ENCODE measurements at places on chromosomes 11 and 22. TPM values are rescaled to one million over a fixed set of nuclear protein-coding genes. Genes with fewer than 3 reads are reported as not detected.

Gene CHKB
- 16.1 TPM for total RNA-seq

Gene STK33
- 1.6 TPM for total RNA-seq

Gene OR52E8
- not detected for total RNA-seq

DNA sequence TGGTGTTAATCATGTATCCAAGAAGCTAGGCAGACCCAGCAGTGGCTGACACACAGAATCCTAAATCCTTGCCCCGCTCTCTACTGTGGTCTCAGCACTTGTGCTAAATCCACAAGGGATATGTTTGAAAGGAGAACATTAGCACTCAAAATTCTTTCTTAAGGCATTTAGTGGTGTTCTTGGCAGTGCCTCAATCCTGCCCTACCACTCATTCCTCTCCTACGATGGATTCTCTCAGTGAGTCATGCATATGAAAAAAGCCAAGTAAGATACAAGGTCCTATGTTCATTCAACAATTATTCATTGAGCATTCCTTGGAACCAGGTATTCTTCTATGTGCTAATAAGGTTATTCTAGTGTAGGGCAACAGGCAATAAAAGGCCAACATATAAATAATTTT lies 31.2 kb downstream of the RRP8 start:
- no peak for DNase-seq

DNA sequence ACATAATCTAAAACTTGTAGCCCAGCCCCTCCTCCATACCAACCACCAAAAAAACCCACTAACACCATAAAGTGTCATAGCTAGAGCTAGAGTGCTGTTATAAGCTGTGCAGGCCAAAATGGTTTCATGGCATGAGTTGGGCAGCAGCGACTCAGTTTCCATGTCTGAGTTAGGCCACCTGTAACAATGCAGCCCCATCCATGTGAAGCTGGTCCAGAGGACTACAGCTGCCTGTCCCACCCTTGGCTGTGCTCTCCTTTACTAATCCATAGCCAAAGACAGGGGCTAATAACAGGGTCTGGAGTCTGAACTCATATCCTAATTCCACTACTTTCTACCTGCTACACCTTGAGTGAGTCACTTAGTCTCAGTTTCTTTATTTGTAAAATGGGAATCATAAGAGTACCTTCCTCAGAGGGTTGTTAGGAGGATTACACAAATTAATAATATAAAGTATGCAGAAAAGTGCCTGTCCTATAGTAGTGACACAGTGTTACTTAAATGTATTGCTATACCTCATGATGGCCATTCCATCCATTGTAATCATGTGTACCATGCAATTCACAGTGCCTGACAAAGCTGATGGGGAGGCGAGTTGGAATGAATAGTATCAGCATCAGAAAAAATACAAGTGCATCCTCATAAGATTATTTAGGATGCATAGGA lies 20.6 kb downstream of the KCNQ1OT1 start:
- DNase-seq: no peak

GRCh38 chr11:28820296-28820989 lies 712.3 kb downstream of the METTL15 start:
- DNase-seq: peak; percentile 63

Gene GSTP1
- 811 TPM for total RNA-seq

DNA sequence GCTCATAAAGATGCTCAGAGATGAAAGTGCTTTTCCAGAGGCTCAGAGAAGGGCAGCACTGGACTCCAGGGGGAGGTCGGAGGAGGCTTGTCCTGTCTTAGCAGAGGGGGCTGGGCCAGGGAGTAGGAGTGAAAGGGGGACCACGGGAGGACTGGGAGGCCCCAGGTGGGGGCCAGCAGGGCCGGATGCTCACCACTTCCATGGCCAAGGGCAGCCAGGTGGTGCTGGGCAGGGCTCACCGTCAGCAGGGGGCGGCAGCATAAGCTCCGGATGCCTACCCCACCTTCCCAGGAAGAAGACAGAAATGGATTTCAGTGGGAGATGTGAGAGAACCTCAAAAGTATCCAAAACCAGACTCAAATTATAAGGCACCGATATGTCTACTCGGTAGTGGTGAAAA lies 11.0 kb downstream of the RAB36 start:
- no peak for DNase-seq

Gene MTMR3
- 11.2 TPM for total RNA-seq

DNA sequence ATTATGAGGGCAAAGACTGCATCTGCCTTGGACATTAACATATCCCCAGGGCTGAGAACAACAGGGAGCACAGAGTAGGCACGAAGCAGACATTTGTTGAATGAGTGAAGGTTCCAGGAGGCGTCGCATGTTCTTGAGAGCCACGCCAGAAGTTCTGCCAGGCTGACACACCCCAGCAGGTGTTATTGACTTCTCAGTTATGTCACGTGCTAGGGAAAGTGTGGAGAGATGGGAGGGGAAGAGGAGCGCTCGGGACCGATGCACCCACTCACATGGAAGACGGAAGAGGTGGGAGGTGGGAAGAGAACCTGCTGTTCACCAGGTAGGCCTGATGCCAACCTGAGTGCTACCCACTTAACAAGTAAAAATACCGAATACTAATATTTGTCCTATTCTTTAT lies 232.8 kb downstream of the LARGE1 start:
- no peak for DNase-seq

DNA sequence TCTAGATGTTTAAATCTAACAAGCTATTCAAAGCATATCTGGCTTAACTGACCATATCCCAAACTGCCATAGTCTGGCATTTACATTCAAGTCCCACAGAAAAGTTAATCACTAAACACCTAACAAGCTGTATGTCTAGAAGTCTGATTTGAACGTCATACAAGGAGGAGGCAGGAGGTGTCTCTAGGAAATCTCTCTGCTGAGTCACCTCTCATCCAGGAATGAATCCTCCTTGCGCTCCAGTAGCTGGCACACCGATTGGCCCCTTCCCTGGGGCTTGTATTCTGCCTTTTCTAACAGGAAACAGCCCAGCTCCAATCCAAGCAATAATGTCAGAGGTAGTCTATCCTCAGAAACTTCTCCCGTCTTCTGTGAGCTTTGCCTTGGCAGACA lies 31.8 kb downstream of the FEZ1 start:
- no peak for DNase-seq

GRCh38 chr11:134751031-134751585 lies 339.1 kb upstream of the B3GAT1 start:
- DNase-seq: no peak

GRCh38 chr11:13042873-13043342 lies 33.8 kb downstream of the RASSF10 start:
- DNase-seq: no peak

DNA sequence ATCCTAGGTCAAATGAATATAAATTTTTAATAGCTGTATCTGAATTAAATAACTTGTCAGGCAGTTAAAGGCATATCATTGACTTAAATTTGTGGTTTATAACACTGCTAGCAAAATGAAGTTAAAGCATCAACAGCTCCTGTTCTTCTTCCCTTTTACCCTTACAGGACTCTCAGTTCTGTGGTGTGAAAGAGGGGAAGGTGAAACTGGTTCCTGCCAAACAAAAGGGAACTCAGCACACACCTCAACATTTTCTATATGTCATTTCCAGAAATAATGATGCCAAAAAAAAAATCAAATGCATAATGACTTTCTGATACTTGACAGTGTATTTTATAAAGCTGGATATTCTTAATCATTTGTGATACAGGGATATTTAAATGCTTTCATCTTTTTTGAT lies 21.2 kb downstream of the ARL14EP start:
- DNase-seq: no peak

- peak; percentile 78 for DNase-seq
Observed at GRCh38 chr11:75428281-75428724, 4.7 kb downstream of the KLHL35 start.

Gene CHRM1
- total RNA-seq: not detected

- DNase-seq: no peak
Observed at GRCh38 chr11:79922641-79923040, 481.8 kb upstream of the TENM4 start.

Gene OR52R1
- total RNA-seq: not detected

GRCh38 chr11:107713009-107713408 lies 1.2 kb upstream of the SLN start:
- no peak for DNase-seq

DNA sequence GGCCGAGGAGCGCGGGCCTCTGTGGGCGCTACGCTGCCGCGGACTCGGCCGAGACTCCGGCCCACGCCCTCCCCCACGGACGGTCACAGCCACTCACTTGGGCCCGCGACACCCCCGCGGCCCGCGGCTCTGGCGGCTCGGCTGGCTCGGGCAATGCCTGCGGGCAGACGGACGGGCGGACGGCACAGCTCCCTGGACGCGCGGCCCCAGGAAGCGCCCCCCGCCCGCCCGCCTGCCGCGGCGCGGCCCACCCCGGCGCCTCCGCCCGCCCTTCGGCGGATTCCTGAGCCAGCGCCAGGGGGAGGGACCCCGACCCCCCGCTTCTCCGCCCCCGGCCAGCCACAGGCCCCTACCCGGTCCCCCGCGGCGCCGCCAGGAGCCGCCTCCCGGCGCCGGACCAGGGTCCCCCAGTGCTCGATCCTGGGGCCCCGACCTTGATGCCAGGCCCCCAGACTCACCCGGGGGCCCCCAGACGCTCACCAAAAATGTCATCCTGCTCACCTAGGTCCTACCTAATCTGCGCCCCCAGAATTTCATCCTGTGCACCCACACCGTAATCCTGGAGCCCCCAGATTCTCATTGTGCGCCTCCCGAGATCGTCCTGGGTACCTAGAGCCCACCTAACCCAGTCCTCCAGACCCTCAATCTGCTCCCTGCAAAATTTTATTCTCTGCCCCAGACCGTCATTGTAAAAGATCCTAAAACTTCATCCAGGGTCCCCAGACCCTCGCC lies at the start of gene EFEMP2:
TSS of gene EFEMP2 (minus strand) at position 215 of the 732 bp plus-strand sequence. CDS start 446 bp downstream, outside the sequence.
- DNase-seq: no peak

DNA sequence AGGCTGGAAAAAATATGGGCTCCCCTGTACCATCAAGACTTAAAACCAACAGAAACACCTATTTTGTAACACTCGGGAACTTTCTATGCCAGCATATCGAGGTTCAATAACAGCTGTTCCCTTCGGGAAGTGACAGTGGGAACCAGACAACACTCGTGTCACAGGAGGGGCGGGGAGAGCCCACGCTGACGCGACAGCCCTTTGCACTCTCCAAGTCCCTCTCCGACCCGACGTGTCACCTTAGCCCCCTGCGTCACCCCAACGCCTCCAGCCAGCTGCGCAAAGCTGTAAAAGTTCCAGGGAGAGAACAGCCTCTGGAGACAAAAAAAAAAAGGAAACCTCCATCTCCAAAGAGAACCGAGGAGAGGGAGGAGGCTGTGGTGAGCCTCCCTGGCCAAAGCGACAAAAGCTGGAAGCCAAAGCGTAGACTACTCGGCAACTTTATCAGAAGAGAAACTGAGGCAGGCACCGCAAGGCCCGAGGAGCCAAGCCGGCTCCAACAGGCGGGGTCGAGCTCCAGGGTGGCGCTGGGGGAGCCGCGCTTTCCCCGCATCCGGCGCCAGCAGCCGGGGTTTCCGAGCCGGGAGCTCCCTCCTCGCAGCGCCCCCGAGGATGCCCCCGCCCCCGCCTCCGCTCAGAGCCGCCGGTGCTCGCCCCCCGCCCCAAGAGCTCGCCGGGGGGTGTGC lies 751 bp downstream of the ARFGAP3 start:
- DNase-seq: no peak

Gene DEUP1
- total RNA-seq: not detected

- DNase-seq: peak; percentile 50
Observed at GRCh38 chr11:57568330-57568766, 876 bp upstream of the UBE2L6 start.

- DNase-seq: no peak
Observed at GRCh38 chr22:30427871-30428270, 2.3 kb downstream of the MTFP1 start.

GRCh38 chr11:126415128-126415527 lies 59.6 kb downstream of the ST3GAL4 start:
- DNase-seq: no peak

Gene OR5AP2
- total RNA-seq: not detected

GRCh38 chr11:31582697-31583096 lies 73.1 kb downstream of the ELP4 start:
- DNase-seq: no peak

GRCh38 chr22:25067851-25068421 lies 115.4 kb downstream of the KIAA1671 start:
- DNase-seq: no peak

Gene NELL1
- not detected for total RNA-seq

Gene GAB4
- not detected for total RNA-seq

Gene MS4A6A
- not detected for total RNA-seq

DNA sequence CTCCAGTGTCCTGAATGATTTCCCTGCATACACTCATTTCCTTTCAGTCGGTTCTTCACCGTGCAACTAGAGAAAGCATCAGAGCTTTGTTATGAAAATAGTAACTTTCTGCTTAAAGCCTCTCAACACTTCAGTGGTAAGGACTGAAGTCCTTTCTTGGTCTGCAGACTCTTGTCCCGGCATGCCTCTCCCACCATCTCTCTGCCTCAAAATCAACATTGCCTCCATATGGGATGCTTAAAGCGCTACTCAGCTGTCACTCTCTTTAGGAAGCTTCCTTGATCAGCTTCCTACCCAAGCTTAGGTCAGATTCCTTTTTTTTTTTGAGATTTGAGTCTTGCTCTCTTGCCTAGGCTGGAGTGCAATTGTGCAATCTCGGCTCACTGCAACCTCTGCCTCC lies 36.7 kb downstream of the APLP2 start:
- no peak for DNase-seq

Gene BEST1
- 10.7 TPM for total RNA-seq

GRCh38 chr11:114183044-114183511 lies 113.1 kb upstream of the NNMT start:
- DNase-seq: no peak

DNA sequence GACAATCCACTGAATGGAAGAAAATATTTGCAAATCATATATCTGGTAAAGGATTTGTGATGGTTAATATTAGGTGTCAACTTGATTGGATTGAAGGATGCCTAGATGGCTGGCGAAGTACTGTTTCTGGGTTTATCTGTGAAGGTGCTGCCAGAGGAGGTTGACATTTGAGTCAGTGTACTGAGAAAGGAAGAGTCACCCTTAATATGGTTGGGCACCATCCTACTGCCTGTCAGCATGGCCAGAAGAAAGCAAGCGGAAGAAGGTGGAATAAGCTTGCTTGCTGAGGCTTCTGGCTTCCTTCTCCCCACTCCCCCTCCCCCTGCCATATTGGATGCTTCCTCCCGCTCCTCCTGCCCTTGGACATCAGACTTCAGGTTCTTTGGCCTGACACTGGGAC lies 101.9 kb downstream of the GAB2 start:
- DNase-seq: no peak

Gene OR8D4
- total RNA-seq: not detected

DNA sequence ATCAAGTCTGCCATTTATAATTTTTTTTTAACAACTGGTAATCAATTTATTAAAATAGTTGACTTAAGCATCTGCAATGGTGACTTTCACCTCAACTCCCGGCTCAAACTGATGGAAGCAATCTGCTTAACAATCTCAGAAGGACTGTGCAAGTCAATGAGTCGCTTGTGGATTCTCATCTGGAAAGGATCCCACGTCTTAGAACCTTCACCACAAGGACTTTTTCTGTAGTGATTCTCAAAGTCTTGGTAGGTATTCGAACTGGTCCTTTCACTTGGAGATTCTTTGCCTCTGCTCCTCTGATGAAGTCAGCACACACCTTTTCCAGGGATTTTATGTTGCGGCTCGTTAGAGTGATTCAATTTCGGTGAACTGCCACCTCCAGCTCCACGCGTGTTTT lies 7.3 kb downstream of the RSF1 start:
- DNase-seq: no peak

Gene SMTNL1
- not detected for total RNA-seq
